Left lung (tissue), 14 donors: ENCODE measurements at places on chromosomes 12 and 14. TPM values are rescaled to one million over a fixed set of nuclear protein-coding genes. Genes with fewer than 3 reads are reported as not detected.

- H3K36me3 ChIP-seq: no peaks in the 10 kb centered on the region
- peaks cover 5% of the 10 kb centered on the region for H3K4me1 ChIP-seq
- no peaks in the 10 kb centered on the region for H3K27me3 ChIP-seq
- no peak overlapping the region for H3K27ac ChIP-seq
- no peak overlapping the region for H3K4me3 ChIP-seq
These were observed 148.3 kb downstream of the CRADD start for GRCh38 chr12:93825501-93825888.

DNA sequence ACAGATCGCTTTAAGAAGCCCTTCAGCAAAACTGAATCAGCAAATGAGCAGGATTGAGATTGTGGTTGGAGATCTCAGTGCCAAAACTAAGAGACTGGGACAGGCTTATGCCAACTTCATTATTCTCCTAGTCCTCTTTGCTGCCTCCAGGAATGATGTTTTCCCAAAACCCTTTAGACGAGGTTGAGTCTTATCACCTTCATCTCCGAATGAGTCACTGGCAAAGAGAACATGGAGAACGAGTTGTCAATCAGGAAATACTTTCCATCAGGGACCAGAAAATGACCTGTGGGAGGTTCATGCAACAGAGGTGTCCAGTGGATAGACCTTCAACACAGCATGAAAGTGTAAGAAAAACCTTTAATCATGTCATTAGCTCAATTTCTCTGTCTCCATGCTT lies 461.5 kb downstream of the RMST start:
- no peaks in the 10 kb centered on the region for H3K27me3 ChIP-seq
- H3K36me3 ChIP-seq: no peaks in the 10 kb centered on the region
- H3K4me1 ChIP-seq: no peaks in the 10 kb centered on the region
- DNase-seq: no peak
- H3K27ac ChIP-seq: no peak overlapping the region

NYNRIN gene
- 23.4 TPM for total RNA-seq

DNA sequence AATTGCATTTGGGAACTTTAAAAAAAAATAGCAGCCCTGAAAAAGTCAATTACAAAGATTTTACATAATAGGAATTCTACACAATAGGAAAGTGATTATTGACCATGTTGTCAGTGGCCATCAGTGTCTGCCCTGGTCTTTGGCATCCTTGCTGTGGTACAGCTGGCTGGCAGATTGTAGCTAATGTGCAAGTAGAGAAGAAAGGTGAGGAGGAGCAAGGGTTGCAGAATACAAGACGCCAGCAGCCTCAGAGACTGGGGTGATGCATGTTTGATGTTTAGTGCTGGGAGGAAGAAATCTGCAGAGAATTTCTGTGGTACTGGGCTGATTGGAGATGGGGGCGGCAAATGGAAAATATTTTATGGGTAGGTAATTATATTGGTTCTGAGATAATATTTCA lies 322.9 kb downstream of the TMEM117 start:
- H3K4me3 ChIP-seq: no peak overlapping the region
- no peaks in the 10 kb centered on the region for H3K4me1 ChIP-seq
- H3K27me3 ChIP-seq: no peaks in the 10 kb centered on the region
- H3K27ac ChIP-seq: no peak overlapping the region

GRCh38 chr12:120649442-120650232 lies 9.2 kb downstream of the CABP1 start:
- H3K4me1 ChIP-seq: peaks cover 4% of the 10 kb centered on the region
- peaks cover 58% of the 10 kb centered on the region for H3K27me3 ChIP-seq
- no peaks in the 10 kb centered on the region for H3K36me3 ChIP-seq

DNA sequence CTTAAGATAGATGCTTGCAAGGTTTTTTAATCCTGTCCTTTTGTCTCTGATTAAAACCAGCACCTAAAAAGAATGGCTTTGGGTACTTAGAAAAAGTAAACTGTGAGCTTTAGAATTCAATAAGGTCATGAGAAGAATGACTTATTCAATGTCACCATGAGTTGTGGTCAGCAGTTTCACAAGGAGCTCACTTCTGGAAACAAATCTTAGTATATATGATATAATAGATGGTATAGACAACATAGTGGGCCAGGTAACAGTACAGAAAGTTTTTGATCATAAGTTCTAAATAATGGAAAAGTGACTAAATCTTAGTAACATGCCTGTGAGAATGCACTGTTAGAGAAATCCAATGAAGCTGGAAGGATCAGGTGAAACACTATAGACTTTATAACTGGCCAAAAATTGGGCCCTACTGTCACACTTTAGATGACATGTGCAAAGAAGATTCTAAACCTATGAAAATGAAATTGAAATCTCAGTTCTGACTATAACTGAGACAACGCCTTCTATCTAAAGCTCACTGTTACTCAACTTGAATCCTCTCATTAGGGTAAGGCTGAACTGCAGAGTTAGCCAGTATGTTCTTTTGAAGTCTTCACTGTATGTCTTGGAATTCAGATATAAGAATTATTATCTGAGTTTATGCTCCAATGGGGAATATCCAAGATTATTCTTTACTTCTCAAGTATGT lies 42.4 kb upstream of the RAD51AP1 start:
- DNase-seq: no peak
- H3K4me3 ChIP-seq: no peak overlapping the region
- peaks cover 58% of the 10 kb centered on the region for H3K36me3 ChIP-seq
- H3K27ac ChIP-seq: no peak overlapping the region

DNA sequence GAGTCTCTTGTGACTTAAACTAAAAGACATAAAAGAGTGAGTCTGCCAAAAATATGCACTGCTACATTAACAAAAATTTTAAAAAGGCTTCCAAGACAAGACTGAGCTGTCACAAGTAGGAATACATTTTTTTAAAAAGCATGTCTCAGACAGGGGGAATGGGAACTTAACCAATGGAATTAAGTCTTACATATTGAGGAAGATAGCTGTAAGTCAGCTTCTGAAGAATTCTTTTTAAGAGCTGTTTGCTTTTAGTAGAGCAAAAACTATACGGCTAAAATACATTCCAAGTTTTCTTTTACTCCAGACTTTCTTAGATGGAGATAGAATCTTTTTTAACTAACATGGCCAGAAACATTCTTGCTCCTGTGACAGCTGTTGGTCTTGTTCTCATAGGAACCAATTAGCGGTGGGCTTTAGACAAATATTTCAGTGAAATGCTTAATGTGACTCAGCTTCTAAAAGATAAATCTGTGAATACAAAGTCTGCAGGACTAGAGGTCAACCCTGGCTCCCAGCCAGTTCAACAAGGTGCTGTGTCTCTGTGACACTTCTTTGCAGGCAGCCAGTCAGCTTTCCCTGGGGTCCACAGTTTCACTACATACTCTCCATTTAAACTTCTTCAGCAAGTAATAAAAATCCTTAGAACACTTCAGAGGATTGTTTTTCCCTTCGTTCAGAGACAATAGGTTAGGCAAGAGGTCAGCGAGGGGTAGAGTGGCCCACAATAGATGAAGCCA lies 187.6 kb downstream of the NAV3 start:
- no peaks in the 10 kb centered on the region for H3K4me1 ChIP-seq
- no peaks in the 10 kb centered on the region for H3K36me3 ChIP-seq
- H3K27me3 ChIP-seq: no peaks in the 10 kb centered on the region
- no peak overlapping the region for H3K27ac ChIP-seq

MFAP5 gene
- 12.0 TPM for total RNA-seq

DNA sequence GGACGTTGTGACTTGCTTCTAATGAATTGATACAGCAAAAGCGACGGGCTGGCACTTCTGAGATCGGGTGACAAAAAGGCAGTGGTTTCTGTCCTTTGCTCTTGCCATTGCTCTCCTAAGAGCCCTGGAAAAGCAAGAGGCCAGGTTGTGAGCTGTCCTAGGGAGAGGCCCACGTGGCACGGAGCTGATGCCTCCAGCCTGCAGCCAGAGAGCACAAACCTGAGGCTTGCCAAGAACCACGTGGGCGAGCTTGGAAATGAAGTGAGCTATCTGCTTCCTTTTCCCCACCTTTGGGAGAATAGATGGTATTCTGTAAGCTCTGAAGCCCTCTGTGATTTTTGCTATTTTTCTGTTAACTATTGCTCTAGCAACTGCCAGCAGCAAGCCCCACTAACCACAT lies 26.4 kb upstream of the NOS1 start:
- no peak overlapping the region for H3K4me3 ChIP-seq
- no peak overlapping the region for H3K27ac ChIP-seq
- H3K4me1 ChIP-seq: no peaks in the 10 kb centered on the region

OTOGL gene
- 0.08 TPM for total RNA-seq

COX8C gene
- total RNA-seq: not detected

GRCh38 chr14:61599942-61600341 lies 95.4 kb upstream of the HIF1A start:
- no peak overlapping the region for H3K4me3 ChIP-seq
- H3K36me3 ChIP-seq: no peaks in the 10 kb centered on the region
- H3K27me3 ChIP-seq: no peaks in the 10 kb centered on the region

DNA sequence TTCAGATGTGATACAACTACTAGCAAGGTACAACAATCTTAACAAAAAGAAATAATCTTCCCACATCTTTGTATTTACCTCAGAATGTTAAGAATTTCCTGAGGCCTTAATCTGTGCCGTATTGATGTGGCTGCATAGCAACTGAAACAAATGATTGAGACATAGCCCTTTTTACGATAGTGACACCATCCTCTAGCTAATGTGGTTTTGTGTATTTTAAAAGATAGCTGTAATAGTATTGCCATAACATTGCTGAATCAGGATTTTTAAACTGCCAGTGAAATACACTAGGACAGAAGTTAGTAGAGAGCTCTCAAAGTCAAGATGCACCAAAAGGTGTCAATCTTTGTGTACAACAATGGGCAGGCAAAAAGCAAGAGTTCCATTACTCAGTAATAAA lies 11.9 kb downstream of the NPAS3 start:
- no peak overlapping the region for H3K27ac ChIP-seq
- no peak overlapping the region for H3K4me3 ChIP-seq
- H3K4me1 ChIP-seq: no peaks in the 10 kb centered on the region
- DNase-seq: no peak
- no peaks in the 10 kb centered on the region for H3K36me3 ChIP-seq

- no peak for DNase-seq
- H3K27me3 ChIP-seq: no peaks in the 10 kb centered on the region
- no peak overlapping the region for H3K4me3 ChIP-seq
- H3K4me1 ChIP-seq: no peaks in the 10 kb centered on the region
- no peak overlapping the region for H3K27ac ChIP-seq
- no peaks in the 10 kb centered on the region for H3K36me3 ChIP-seq
These were observed 6.0 kb upstream of the IL22 start for GRCh38 chr12:68259318-68259940.

DNA sequence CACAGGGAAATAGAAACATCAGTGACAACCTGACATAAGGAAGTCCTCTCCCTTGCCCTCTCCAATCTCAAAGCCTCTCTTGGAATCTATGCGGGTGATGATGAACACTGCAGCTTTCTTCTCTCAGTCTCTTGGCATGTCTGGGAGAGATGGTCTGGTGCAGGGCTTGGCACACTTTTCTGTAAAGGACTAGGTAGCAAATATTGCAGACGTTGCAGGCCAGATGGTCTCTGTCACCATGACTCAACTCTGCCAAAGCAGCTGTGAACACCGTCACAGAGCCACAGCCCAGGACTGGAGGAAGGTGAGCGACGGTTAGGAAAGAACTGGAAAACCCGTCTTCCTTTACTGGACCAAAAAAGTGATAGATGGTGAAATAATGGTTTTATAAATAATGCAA lies 591.0 kb upstream of the TMEM132C start:
- DNase-seq: no peak
- no peaks in the 10 kb centered on the region for H3K4me1 ChIP-seq
- no peak overlapping the region for H3K27ac ChIP-seq

COL2A1 gene
- total RNA-seq: not detected
